RKO (cell line): ENCODE measurements at places on chromosomes 12 and 14.
A peak's percentile ranks its signal among the peaks of the same experiment; 100 is the strongest.

GRCh38 chr14:82725213-82725612 lies 1191.6 kb upstream of the SEL1L start:
- no peak for DNase-seq

DNA sequence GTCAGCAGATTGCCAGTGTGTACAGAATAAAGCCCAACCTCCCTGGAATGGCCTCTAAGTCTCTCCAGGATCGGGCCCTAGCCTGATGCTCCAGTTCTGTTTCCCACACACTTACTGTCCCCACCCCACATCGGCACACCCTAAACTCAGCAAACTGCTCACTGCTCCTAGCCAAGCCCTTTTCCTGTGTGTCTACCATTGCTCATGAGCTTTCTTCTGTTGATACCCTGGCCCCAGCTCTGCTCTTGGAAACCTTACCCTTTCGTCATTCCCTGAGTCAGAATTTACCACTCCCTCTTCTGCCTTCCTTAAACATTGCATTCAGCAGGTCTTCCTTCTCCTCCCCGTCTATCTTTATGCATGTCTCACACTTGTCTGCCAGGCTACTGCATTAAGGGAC lies 158.9 kb downstream of the TMX1 start:
- peak; percentile 100 for DNase-seq

DNA sequence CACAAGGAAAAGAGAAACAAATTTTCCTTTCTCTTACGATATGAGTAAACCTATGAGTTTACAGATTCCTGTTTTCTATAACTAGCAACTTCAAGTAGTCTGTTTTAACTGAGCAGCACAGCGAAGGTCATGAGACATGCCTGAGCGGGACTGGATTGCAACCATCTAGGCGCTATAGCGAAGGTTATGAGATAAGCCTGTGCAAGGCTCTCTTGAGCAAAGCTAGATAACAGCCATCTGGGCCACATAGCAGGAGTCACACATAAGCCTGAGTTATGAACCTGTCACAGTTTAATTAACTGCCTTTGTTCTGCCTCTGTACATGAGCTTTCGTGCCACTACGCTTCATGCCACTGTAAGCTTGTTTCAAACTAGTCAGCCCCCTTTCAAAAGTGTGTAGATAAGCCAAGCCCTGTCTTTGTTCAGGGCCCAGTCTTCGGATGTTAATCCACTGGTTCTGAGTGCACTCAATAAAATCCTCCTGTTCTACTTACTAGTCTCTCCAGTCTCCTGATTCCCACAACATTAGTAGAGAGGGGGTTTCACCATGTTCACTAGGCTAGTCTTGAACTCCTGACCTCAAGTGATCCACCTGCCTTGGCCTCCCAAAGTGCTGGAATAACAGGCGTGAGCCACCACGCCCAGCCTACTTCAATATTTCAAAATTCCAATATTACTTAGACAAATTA lies 47.1 kb downstream of the SEC23A start:
- DNase-seq, result no peak

DNA sequence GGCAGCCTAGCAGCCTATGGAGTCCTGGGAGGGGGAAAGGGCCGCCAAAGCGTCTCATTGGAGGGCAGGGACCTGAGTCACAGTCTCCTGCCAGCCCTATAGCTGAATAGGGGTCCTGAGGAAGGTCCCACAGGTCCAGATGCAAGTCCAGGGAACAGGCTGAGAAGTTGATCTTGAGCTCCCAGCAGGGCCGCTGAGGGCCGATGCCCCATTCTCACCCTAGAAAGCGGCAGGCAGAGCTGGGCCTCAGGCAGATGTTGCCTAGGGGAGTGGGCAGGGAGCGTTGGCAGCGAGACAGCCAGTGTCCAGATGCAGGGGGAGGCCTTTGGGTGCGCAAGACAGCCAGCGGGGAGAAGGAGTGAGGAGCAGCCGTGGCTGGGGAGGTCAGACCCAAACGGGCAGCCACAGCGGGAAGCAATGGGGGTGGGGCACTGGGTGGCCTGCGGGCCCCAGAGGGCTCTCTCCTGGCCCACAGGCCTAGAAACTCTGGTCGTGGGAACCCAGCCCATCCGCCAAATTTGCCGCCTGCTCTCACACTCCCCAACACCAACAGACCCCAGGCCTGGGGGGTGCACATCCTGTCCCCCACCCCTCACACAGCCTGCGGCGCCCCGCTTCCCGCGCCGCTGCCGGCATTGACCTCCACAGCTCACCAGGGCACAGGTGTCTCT lies 1.1 kb downstream of the HDAC7 start:
- DNase-seq, result peak; percentile 29

DNA sequence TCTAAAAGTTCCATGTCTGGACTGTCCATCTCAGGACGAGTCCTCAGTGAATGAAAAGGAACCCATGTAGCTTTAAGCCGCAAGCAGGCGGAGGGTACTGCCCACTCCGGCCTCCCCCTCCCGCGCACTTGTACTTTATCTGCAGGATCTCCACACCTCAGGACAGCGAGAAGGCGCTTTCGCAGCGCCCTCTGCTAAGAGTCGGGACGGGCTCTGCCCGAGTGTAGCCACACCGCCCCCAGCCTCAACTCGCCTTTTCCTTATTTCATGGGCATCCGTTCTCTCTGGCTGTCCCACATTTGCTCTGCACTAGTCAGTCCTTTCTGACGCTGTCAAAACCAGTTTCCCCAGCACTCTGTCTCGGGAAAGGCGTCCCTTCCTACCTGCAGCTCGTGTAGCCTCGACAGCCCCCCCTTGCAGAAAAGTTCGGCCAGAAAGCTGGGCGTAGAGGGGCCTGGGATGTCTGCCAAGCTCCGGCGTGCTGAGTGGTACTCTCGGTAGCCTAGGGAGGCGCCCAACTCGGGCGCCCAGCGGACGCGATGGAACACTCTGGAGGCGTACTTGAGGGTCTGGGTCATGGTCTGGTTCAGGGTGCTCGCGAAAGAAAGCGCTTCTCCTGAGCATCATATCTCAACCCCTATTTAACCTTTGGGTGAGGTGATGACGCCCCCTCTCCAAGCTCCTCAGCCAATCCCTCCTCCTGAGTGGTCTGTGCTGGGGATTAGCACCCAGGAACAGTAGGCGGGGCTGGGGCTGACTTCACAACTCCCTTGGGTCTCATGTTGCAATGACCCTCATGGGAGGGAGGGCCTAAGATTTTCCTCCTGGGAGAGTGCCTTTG lies at the start of gene CYP27B1:
Gene CYP27B1, minus strand, starts transcription at position 615 of the 841 bp plus-strand sequence. Its CDS starts 37 bp downstream, at position 578.
- peak; percentile 46 for DNase-seq

GRCh38 chr14:103828315-103828967 lies 18.9 kb downstream of the PPP1R13B start:
- DNase-seq, result no peak
